Activated CD8-positive, alpha-beta T cell treated with anti-CD3 and anti-CD28 coated beads for 36 hours (primary cell): ENCODE measurements at places on chromosomes 1 and 21.

- no peak for DNase-seq
Measured at GRCh38 chr1:96414598-96414997, 307.0 kb upstream of the PTBP2 start.

DNA sequence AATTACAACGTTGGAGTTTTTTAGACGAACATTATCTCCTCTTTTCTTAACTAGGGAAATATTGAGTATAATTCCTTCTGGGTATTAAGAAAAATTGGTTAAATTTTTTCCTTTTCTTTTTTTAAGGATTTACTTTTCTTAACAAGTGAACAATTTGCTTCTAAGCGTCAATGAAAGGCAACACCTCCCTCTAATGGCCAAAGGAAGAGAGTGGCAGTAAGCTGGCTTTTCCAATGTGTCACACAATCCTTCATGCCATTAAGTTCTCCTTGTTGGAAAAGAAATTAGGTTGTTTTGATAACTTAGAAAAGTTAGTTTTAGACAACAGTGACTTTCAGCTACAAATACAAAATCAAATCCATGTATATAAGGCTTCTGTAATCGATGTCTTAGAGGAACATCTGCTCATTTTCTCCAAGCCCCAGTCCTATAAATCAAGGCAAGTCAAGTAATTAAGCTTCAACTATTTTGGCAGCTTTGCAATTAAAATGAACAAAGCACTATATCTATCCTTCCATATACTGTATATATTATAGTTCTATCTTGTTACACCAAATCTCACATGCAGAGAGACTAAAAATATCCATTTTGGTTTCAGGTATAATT is 62.8 kb downstream of the EDEM3 start:
- DNase-seq, result no peak

DNA sequence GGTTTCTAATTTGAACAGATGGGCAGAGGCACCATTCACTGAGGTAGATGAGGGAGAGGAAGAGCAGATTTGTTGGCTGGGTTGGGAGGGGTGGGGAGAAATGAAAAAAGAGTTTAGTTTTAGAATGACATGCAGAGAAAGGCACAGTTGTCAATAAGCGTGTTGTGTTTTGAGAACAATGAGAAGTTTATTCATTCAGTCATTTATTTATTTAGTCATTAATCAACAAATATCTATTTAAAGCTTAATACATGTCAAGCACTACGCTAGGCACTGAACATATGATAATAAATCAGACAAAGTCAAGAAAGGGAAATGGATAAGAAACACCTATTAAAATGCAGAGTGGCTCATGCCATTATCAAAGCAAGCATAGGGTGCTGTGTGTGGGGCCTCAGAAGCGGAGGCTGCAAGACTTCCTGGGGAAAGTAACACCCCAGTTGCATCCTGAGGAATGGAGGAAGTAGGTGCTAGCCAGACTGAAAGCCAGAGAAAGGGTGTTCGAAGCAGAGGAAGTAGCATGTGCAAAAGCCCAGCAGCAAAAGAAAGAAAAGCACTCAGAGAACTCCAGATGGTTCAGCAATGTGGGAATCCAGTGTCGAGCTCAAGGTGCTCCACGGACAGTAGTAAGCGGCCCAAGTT is 114.1 kb downstream of the RNF220 start:
- no peak for DNase-seq

DNA sequence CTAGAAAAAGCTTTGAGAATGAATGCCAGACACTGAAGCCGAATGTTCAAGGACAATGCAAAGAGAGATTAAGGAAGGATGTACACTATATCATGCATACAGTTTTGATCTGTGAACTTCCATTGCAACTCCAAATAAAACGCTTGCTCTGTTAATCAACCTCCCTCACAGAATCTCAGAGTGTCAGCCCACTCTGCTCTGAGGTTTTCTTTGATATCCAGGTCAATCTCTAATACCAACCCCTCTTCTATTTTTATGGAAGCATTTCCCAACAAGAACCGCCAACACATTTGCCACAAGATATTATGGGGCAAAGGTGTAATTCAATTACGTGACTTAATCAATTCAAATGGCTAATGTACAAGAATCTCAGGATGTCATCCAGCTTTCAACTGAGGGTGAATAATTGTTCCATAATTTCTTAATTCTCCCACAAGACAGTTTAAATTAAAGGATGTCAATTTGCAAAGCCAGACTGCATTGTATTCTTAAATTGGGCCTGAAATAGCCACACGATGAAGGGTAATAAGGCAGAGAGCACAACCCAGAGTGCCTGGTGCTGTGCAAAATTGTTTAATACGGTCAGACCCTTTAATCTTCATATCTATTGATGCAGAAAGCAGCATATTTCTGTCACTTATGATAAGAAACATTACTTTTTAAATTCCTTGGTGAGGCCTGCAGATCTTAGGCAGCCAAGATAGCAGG is 459.2 kb upstream of the DAB1 start:
- no peak for DNase-seq

- no peak for DNase-seq
Measured at GRCh38 chr1:19333587-19334354, 21.6 kb downstream of the SLC66A1 start.

DNA sequence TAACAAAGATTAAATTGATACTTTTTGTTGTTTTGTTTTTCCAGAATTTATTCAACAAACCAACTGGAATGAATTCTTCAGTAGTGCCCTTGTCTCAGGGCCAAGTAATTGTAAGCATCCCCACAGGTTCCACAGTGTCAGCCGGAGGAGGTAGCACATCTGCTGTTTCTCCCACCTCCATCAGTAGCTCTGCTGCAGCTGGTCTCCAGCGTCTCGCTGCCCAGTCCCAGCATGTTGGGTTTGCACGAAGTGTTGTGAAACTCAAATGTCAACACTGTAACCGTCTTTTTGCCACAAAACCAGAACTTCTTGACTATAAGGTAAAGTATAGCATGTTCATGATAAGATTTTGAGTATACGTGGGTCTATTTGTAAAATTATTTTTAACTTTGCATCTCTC is 118.5 kb downstream of the ZMYM4 start:
- no peak for DNase-seq

GRCh38 chr1:47675721-47676120 is 237.9 kb downstream of the FOXD2 start:
- no peak for DNase-seq

DNA sequence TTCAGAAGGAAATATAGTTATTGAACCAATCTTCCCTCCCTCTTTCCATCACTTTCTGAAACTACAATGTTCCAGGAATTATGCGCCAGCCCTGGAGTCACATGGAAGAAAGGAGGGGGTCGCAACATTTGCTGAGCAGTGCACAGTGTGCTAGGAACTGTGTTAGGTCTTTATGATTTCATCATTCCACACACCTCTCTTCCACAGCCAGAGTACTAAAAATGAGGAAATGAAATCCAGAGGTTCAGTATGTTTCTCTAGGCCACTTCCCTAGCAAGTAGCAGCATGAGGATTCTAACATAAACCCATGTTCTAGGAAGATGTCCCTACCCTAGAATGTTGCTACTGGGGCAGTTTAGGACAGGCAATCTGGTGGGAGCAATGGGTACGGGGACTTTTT is 158.1 kb downstream of the SLC45A1 start:
- DNase-seq, result no peak

GRCh38 chr1:55789466-55789865 is 574.3 kb upstream of the USP24 start:
- no peak for DNase-seq

DNA sequence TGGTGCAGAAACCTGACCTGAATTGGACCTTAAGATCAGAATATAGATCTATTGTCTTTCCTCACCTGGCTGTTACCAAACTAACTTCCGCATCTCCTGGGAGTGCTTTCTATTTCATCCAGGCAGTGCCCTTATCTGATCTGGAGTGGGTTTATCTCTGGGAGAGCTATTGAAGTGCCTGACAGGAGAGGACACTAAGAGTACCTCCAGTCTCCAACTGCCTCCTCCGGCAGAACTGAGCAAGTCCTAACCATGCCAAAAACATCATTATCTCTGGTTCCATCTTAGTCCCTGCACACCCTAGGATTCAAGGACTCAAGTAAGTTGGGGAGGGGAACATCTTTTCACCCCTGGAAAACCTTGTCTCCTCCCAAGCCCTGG is 12.4 kb upstream of the KCNJ15 start:
- DNase-seq, result no peak

- no peak for DNase-seq
Measured at GRCh38 chr21:33080376-33080775, 10.4 kb downstream of the OLIG1 start.

DNA sequence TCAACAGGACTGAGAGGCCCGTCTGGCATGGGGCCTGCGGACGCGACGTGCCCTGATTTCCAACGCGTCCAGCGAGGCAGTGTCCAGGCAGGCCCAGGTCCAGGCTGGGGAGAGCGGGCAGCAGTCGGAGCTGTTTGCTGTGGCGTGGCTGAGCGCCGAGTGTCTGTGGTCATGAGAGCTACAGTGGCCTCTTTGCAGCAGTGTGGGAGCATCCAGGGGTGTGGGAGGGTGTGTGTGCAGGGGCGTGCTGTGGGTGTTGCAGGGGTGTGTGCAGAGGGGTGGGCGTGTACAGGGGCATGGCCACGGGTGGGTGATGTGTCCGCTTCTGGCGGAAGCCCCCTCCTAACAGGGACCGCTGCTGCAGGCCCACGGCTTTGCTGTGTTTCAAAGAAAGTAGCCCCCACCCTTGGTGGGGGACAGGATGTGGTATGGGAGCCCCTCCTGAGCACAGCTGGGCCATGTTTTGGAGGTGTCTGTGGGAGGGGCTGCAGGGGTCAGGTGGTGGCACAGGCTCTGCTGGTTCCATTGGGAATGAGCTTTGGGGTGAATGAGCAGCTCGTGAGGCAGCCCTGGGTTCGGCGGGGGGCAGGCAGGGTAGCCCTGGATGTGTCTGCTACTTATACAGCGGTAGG is 17.7 kb downstream of the PLCH2 start:
- DNase-seq, result peak; percentile 36

GRCh38 chr1:40664791-40665190 is 691 bp downstream of the RIMS3 start:
- DNase-seq, result no peak

GRCh38 chr1:171226747-171227370 is 21.4 kb upstream of the FMO1 start:
- DNase-seq, result peak; percentile 20

DNA sequence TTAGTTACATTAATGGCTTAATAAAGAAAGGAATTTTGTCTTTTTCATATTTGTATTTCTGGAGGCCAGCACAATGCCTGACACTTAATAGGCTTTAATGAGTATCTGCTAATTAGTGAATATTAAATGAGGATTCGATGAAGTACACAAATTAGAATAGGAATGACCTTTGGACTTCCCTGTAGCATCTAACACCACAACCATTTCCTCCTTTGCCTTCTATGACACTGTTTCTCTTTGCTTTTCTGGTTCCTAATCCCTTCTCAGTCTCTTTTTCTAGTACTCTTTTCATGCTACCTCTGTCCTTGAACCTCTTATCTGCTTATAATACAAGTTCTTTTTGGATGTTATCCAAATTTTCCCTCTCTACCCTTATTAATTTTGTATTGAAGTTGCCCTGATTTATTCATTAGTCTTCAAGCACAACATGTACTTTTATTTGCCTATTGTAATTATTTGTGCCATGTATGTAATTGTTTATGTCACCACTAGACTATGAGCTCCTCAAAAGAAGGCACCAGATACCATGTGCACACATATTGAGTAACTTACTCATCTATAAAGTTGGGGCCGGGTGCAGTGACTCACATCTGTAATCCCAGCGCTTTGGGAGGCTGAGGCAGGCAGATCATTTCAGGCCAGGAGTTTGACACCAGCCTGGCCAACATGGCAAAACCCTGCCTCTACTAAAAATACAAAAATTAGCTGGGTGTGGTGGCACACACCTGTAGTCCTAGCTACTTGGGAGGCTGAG is 23.8 kb downstream of the RPS27 start:
- no peak for DNase-seq

DNA sequence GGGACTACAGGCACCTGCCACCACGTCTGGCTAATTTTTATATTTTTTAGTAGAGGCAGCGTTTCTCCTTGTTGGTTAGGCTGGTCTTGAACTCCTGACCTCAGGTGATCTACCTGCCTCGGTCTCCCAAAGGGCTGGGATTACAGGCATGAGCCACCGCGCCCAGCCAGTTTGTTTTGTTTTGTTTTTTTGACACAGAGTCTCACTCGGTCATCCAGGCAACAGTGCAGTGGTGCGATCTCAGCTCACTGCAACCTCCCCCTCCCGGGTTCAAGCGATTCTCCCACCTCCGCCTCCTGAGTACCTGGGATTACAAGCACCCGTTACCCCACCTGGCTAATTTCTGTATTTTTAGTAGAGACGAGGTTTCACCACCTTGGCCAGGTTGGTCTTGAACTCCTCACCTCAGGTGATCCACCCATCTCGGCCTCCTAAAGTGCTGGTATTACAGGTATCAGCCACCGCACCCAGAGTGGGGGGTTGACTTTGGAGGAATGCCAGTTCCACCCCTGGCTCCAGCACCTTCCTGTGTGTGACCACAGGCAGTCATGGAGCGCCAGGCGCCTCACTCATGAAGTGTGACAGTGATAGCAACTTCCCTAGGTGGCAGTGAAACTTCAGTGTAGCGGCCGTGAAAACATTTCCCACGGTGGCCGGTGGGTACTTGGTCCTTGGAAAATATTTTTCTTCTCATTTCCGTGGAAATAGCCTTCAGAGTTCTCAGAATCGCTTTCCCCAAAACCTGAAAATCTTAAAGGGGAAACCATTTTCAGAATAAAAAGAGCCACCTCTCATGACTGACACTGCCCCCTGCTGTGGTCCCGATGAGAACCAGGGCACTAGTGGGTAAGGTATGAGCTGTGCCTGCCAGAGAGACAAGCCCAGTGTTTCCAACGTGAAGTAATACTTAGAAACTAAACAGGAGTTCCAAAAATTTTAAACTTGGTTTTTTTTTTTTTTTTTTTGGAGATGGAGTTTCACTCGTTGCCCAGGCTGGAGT is 48.6 kb downstream of the WDR4 start:
- DNase-seq, result peak; percentile 52

DNA sequence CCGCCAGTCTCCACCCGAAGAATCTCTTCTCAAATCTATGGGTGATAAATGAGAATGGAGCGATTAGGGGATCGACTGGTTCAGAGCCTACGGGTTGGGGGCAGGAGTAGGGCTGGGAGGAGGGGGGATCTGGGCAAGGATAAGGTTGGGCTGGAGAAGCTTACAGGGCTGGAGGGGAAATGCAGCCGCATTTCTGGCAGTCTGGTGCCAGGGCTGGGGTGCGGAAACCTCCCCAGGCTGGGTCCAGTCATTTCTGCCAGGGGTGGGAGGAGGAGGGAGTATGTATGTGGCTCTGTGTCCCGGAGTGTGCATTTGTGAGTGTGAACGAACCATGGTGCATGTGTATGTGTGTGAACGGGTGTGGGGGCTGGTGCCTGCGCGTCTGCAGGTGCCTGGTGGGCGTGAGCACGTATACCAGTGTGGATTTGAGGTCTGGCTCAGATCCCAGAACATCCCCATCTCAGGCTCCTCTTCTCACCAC is 10.2 kb downstream of the C1orf216 start:
- peak; percentile 54 for DNase-seq
